Hippocampal formation (tissue), 2 donors: ENCODE measurements at places on chromosomes 2 and 18.

DNA sequence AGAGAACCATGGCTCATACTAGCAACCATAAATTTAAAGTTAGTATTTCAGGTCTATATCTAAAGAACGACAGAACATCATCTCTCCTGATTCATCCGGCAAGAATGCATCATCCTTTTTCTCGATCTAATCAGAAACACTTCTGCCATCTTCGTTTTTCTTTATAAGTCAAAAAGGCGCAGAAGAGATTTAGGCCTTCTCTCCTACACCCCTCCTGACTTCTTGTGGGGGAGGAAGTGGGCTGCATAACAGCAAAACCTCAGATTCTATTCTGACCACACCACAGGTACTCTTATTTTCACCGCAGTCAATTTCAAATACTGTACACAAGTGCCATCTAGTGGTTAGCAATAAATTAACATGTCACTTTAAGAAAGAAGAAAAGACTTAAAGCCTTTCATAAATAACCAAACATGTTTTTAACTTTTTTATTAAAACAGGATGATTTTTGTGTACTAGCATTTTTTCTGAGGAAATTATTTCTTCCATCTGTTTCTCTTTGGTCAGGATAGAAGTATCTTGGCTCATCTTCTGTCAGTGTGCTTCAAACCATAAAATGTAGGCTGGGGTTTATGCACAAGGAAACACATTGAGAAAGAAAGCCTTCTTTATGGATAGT lies 48.4 kb upstream of the PIK3C3 start:
- no peak for DNase-seq

DNA sequence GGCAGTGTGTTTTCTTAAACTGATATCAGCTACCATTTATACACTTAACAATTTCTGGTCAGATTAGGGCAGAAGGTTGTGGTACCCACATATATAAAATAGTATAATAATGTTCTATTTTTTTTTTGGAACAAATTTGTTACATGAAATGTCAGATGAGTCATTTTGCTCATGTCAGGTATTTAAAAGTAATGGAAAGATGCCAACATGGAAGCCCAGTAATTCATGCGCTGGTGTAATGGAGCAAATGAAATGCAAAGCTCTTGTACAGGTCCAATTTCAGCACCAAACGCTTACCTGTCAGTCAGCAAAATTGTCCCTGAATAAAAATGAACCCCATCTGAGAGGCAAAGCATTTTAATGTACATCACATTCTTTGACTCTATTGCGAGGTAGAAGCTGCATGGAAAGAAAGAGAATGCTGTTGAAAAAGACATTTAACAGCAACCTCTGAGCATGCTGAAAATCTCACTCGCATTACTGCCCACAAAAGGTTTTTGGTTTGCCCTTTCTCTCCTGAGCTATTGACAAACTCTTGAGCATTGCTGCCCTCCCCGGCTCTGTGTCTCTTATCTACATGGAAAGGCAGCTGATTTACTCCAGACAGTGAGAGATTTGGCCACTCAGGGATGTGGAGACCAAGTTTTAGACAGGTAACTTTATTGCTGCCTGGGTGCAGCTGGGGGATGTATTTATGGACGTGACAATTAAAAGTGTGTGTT lies 217.5 kb downstream of the CAMKMT start:
- DNase-seq = no peak

GRCh38 chr2:53516650-53517049 lies 251.0 kb upstream of the CHAC2 start:
- no peak for DNase-seq

GRCh38 chr2:161981679-161982250 lies 92.2 kb downstream of the DPP4 start:
- no peak for DNase-seq

- DNase-seq = no peak
Measured at GRCh38 chr2:65293376-65293775, 65.7 kb downstream of the ACTR2 start.

DNA sequence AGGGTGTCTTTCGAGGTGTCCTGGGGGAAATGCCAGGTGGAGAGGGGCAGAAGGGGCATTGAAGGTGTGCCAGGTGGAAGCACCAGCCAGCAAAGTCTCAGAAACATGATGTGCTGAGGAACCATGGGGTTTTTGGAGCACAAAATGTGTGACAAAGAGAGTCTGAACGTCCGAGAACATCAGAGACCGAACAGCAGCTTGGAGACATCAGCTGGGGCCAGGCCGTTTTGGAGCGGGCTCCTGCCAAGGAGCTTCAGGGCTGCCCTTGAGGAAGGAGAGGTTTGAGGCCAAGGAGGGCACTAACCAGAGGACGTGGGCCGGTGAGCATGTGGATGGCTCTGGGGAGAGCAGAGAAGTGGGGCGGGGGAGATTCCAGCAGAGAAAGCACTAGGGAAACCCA lies 5.3 kb upstream of the MBP start:
- DNase-seq = no peak

- DNase-seq = no peak
Measured at GRCh38 chr2:230413479-230413878, 2.5 kb upstream of the SP100 start.

- DNase-seq = peak; percentile 54
Measured at GRCh38 chr2:113248997-113249770, 29.5 kb downstream of the PAX8 start.

DNA sequence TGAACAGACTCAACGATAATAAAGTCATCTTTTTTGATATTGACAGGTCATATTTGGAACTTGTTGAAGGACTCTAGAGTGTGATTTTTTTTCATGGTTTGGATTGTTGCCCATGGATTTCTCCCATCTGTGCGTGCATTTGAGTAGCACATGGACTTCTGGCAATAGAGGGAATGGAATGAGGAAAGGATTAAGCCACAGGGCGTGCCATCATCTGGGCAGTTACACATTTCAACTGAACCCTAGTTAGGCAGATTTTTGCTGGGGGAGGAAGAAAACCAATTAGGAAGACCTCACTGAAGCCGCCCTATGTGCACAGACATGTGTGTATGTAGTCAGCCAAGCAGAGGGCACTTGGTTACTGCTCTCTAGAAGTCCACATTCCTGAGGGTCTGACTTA lies 72.6 kb downstream of the TPGS2 start:
- no peak for DNase-seq

- no peak for DNase-seq
Measured at GRCh38 chr18:52531836-52532235, 191.8 kb downstream of the DCC start.

- DNase-seq = no peak
Measured at GRCh38 chr2:101146535-101146934, 4.6 kb downstream of the TBC1D8 start.

- DNase-seq = no peak
Measured at GRCh38 chr2:152330235-152330866, 4.6 kb upstream of the FMNL2 start.
